ENCODE measurements at places on chromosomes 6 and 20.

- DNase-seq: no peak
Measured at GRCh38 chr6:85600713-85601313, 7.2 kb upstream of the SNX14 start.

- DNase-seq: no peak
Measured at GRCh38 chr6:11263291-11263775, 30.9 kb upstream of the NEDD9 start.

GRCh38 chr6:5866547-5867051 is 140.1 kb downstream of the NRN1 start:
- DNase-seq: no peak

DNA sequence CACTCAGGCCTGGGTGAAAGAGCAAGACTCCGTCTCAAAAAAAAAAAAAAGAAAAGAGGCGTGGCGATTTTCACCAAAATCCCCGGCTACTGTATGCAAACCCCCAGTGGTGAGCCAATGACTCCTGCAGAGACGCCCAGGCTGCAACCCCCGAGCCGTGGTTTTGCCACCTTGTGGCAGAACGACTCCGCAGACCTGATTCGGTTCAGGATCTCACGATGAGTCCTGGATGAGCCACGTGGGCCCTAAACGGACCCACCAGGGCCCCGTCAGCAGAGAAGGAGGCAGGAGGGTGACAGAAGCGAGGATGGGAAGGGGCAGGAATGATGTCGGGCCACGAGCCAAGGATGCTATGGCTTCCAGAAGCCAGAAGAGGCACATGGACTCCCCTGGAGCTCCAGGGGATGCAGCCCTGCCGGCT is 42.5 kb downstream of the SLC2A4RG start:
- peak; percentile 5 for DNase-seq

DNA sequence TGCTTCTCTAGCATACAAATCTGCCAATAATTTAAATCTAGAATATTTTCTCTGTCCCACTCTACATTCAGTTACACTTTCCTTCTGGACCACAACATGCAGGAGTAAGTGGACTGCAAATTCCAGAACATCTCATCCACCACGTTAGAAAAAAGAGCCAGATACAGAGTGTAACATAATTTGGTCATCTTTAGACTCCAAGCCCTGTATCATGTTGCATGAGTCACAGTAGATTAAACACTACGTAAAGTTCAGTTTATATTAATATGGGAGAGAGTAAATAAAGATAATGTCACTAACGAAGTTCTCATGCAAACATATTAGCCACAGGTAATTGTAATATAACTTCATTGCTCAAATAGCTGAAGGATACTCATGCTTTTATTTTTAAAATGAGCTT is 327.0 kb downstream of the C6orf118 start:
- DNase-seq: no peak

GRCh38 chr6:56595490-56596122 is 47.1 kb downstream of the DST start:
- peak; percentile 12 for DNase-seq

DNA sequence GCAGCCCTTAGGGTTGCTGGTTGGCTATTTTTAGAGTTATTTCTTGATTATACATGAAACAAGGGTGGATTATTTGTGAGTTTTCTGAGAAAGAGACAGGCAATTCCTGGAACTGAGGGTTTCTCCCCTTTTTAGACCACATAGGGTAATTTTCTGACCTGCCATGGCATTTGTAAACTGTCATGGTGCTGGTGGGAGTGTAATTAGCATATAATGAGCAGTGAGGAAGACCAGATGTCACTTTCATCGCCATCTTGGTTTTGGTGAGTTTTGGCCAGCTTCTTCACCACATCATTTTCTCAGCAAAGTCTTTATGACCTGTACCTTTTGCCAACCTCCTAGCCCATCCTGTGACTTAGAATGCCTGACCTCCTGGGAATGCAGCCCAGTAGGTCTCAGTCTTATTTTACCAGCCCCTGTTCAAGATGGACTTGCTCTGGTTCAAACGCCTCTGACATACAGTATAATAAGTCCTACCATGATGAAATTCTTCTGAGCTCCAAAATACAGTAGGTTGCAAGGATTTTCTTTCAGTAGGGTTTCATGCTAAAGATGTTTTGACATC is 117.1 kb downstream of the ISM1 start:
- DNase-seq: no peak

DNA sequence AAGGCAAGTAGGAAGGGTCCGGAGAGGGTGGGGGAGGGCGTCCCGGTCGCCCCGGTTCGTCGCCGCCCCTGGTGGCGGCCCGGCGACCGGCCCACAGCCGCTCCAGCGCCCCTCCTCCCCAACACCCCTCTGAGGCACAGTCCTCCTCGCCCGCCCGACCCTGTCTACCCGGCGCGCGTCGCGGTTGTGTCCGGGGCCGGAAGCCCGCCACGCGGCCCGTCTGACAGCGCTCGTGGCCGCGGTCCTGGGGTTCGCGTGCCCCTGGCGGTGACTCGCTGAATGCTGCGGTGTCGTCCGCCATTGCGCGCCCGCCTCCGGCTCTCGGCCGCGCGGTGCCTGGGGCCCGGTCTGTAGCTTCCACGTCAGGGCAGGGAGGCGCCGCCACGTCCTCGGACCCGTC is 335.3 kb upstream of the DEFB115 start:
- DNase-seq: no peak

- no peak for DNase-seq
Measured at GRCh38 chr6:126134491-126134890, 148.2 kb downstream of the TRMT11 start.

- no peak for DNase-seq
Measured at GRCh38 chr6:31007694-31008093, 2.6 kb upstream of the MUC22 start.

Measured in activated T-cell treated with anti-CD3 and anti-CD28 coated beads for 4 hours (primary cell).